ENCODE measurements at places on chromosomes 5 and 9. TPM values are rescaled to one million over a fixed set of nuclear protein-coding genes. Genes with fewer than 3 reads are reported as not detected.

DNA sequence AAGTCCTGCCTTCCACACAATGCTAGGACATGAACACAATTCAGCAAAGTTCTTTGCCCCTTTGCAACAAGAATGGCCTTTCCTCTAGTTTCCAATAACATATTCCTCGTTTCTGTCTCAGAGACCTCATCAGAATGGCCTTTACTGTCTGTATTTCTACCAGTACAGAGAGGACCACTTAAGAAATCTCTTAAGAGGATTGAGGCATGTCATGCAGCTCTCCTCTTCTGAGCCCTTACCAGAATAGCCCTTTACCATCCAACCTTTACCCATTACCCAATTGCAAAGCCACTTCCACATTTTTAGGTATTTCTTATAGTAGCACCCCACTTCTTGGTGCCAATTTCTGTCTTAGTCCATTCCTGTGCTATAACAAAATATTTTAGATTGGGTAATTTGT lies 20.3 kb downstream of the TNPO1 start:
- DNase-seq, result no peak

RANBP17 gene
- 9.5 TPM for total RNA-seq

C9orf50 gene
- total RNA-seq, result not detected

GRCh38 chr5:6755519-6755918 lies 42.3 kb downstream of the TENT4A start:
- DNase-seq, result no peak

Data from RPMI7951 (cell line).